A673 (cell line): ENCODE measurements at places on chromosomes 5 and 9. TPM values are rescaled to one million over a fixed set of nuclear protein-coding genes. Genes with fewer than 3 reads are reported as not detected.

DNA sequence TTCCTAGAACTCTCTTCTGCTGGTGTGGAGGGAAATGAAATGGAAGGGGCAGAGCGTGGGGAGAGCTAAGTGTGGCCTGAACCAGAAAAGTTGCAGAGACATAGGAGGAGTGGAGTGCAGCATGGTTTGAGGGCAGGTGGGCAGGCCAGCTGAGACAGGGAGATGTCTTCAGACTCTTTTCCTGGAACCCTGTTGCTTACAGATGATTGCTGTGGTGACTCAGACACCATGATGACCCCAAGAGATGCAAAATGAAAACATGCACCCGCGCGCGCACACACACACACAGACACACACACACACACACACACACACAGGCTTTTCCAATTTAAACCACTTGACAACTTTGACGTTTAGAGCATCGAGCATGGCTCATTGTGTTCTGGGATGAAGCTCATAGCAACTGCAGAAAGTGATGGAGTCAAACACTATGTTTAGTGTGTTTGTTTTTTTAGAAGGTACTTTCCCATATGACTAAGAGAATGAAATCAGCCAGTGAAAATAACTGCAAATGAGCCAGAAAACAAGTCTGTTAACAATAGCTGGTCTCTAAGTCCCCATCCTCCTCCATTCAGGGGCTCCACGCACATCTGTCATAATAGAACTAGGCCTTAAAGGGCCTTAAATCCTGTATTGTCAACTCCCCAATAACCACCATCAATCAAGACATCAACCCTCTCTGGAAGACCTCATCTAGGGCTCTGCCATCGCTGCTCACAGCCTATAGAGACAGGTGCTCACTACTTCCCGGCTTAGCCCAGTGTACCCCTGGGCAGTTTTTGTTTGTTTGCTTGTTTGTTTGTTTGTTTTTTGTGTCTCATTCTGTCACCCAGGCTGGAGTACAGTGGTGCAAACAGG lies 9.6 kb downstream of the TMOD1 start:
- peaks cover 5% of the 10 kb centered on the region for H3K27me3 ChIP-seq
- no peak overlapping the region for H3K27ac ChIP-seq
- DNase-seq = no peak
- no peaks in the 10 kb centered on the region for H3K4me1 ChIP-seq

DNA sequence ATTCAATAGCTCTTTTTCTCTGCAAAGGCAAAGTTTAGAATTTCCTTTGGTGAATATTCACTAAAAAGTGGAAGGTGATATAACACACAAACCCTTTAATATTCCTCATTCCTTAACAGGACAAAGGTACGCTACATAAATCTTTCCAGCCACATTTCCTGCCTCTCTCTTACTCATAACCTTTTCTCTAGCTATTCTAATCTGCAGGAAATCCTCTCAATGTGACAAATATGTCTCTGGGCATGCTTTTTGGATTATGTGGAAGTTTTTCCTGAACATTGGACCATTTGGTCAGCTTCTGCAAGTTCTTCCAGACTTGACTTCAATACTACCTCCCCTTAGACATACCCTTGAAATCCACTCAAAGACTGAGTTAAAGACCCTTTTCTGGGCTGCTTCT lies 186.3 kb upstream of the TUSC1 start:
- H3K4me3 ChIP-seq = no peak overlapping the region
- H3K27ac ChIP-seq = no peak overlapping the region
- no peaks in the 10 kb centered on the region for H3K36me3 ChIP-seq
- H3K27me3 ChIP-seq = no peaks in the 10 kb centered on the region

GRCh38 chr9:113844466-113844865 lies 31.6 kb upstream of the ZNF618 start:
- H3K27ac ChIP-seq = no peak overlapping the region
- DNase-seq = peak; percentile 9
- H3K4me3 ChIP-seq = no peak overlapping the region
- no peaks in the 10 kb centered on the region for H3K27me3 ChIP-seq
- no peaks in the 10 kb centered on the region for H3K4me1 ChIP-seq

GRCh38 chr9:94821098-94821887 lies 94.8 kb downstream of the AOPEP start:
- H3K27me3 ChIP-seq = no peaks in the 10 kb centered on the region
- no peak overlapping the region for H3K27ac ChIP-seq
- no peaks in the 10 kb centered on the region for H3K36me3 ChIP-seq
- H3K4me1 ChIP-seq = no peaks in the 10 kb centered on the region

DNA sequence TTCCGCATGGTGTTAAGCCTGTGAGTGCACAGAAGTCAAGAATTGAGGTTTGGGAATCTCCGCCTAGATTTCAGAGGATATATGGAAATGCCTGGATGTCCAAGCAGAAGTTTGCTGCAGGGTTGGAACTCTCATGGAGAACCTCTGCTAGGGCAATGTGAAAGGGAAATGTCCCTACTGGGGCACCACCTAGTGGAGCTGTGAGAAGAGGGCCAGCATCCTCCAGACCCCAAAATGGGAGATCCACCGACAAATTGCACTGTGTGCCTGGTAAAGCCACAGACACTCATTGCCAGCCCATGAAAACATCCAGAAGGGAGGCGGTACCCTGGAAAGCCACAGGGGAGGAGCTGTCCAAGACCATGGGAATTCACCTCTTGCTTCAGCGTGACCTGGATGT lies 3.6 kb upstream of the SAXO1 start:
- H3K36me3 ChIP-seq = no peaks in the 10 kb centered on the region
- no peak overlapping the region for H3K4me3 ChIP-seq
- H3K4me1 ChIP-seq = no peaks in the 10 kb centered on the region

DNA sequence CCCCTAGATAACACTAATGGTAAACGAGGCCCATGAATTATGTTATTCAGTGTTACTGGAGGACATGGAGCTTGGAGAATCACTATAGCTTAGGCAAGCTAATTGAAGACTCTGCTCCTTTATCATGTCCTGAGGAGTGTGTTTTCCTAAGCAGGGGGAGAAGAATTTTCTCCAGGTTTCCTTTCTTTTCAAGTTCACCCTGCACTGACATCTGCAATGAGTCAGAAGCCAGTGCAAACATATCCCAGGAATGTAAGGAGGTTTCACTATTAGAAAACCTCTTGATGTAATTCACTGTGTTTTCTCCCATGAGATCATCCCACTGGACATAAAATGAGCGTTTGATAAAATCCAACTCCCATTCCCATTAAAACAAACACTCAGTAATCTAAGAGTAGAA lies 75.6 kb downstream of the DMRT2 start:
- no peak for DNase-seq
- H3K36me3 ChIP-seq = no peaks in the 10 kb centered on the region
- no peaks in the 10 kb centered on the region for H3K27me3 ChIP-seq
- H3K4me3 ChIP-seq = no peak overlapping the region

DNA sequence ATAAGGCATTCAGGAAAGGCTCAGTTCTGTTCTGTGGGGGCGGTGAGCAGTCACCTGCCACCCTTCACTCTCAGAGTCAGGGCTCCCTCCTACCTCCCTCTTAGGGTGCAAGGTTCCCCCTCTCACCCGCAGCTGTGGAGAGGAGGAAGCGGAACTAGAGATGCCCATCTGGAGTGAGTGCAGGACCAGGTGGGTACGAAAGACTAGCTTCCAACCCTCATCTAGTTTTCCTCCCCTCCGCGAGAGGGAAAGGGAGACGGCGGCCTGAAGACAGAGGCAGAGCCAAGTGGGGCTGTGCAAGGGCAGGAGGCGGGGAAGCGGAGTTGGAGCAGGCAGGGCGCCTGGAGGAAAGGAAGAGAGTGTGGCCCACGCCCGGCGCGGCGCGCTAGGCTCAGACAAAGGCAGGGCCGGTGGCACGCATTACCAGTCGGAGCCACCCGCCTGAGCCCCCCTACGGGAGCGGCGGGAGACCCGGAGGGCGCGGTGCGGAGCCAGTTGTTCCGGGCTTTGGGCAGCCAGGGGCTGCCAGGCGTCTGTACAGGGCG lies 7.3 kb downstream of the PRR7 start:
- no peaks in the 10 kb centered on the region for H3K27me3 ChIP-seq
- H3K4me3 ChIP-seq = peak overlapping the region; percentile 62
- peaks cover 13% of the 10 kb centered on the region for H3K4me1 ChIP-seq
- no peak overlapping the region for H3K27ac ChIP-seq

- H3K36me3 ChIP-seq = no peaks in the 10 kb centered on the region
- H3K27me3 ChIP-seq = no peaks in the 10 kb centered on the region
- DNase-seq = peak; percentile 35
- H3K27ac ChIP-seq = no peak overlapping the region
- no peak overlapping the region for H3K4me3 ChIP-seq
Measured at GRCh38 chr5:134554319-134555222, 29.1 kb downstream of the JADE2 start.

The MAMDC2 gene
- not detected in 2 replicates for total RNA-seq

The HDAC3 gene
- 93.1 and 109 TPM in 2 replicates for total RNA-seq
